Activated naive CD4-positive, alpha-beta T cell treated with Interleukin-2 at 50 U/mL for 16 hours (primary cell): ENCODE measurements at places on chromosomes 4 and X.

- no peak for DNase-seq
These were observed 39.0 kb downstream of the DGKK start for GRCh38 chrX:50431623-50432022.

DNA sequence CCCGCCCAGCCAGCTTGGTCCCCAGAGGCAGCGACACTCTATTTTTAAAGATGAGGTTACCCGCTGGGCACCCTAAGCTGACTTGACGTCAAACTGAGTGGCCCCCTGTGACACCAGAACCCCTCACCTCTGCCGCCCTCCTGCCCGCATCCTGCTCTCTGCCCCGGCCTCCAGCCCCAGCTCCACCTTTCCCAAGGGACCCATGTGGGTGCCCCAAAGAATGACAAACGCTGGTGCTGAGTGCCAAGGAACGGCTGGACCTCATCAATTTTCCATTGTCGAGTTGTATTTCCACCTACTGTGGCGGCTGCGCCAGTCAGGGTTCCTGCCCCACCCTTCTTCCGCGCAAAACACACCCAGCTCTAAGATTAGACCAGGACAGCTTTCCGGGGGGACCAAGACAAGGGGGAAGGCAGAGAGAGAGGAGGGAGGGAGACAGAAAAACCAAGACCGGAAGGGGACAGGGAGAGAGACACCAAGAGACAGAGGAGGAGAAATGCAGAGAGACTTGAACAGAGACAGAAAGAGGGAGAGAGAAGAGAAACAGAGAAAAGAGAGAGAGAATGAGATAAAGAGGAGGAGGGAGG, 2.0 kb downstream of the PRKX start:
- peak; percentile 16 for DNase-seq

DNA sequence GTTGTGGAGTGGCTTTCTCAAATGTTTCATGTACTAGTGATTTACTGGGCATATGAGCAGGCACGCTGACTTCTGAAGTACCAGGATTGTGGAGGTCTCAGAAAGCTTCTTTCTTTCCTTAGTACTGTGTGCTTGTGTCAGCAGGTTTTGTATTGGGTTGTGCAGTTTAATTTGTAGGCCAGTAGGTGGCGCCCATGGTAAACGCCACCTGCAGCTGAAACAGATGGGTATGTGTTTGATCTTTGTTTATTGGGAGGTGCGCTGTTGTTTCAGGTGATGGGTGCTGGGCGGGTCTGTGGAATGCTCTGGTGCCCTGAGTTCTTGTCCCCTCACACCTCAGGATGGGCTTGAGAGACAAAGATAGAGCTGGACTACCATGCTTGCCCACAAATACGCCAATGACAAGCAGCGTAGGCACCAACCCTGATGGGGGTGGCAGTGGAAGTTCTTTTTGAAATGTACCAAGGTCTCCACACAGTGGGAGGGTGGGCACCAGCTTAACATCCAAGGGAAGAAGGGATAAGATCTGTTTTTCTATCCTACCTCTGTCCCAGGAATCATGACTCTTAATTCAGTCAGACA, 141.5 kb downstream of the RPS6KA6 start:
- DNase-seq: no peak

DNA sequence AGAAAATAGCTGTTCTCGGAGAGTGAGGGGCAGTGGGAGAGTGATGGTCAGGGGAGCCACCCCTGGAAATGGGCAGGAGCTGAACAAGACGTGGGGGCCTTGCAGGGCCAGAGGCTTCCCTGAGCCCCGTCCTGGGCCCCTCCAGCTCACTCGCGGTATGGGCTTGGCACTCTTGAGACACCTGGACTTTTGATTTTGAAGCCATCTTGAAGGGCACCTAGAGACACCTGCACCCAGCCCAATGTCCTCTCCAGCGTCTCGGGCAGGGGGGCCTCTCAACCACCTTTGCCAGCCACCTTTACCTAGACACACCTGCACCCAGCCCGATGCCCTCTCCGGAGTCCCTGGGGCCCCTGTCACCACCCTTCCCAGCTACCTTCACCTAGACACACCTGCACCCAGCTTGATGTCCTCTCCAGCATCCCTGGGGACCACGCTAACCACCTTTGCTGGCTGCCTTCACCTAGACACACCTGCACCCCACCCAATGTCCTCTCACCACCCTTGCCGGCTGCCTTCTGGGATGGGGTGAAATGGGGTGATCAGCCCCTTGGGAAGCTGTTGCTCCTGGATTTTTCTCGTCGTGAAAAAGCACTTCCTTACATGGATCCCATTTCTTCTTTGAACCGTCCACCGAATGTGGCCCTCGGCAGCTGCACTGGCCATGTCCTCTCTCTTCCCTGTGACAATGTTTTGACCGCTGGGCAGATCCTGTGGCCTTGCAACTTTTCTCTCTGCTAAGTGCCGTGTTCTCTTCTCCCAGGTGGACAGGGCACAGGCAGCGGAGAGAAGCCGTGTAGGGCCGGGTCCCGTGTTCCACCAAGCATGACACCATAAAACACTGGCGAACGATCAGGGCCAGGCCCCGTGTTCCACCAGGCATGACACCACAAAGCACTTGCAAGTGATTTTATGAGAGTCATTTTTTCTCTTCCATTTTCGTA, 47.5 kb downstream of the CPZ start:
- no peak for DNase-seq

- no peak for DNase-seq
These were observed 35.5 kb upstream of the LAMP2 start for GRCh38 chrX:120504569-120504968.

DNA sequence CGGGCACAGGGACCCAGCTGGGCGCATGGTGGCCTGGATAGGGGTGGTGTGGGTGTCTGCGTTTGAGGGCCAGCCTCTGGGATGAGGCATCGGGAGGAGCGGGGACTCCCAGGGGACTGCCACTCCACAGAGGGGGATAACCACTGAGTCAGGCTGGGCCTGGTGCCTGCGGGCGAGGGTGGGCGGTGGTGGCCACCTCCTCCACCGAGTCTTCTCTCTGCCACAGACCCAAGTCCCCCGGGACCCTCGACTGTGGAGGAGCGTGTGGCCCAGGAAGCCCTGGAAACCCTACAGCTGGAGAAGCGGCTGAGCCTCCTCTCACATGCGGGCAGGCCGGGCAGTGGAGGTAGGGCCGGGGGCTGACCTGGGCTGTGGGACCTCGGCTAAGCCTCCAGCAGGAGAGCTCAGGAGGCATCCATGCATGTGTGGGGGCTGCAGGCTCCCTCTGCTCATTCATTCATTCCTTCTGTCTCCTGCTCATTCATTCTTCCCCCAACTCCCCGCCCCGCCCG, 26.4 kb downstream of the DOK7 start:
- DNase-seq: no peak

GRCh38 chr4:153266988-153267387, 62.7 kb downstream of the TRIM2 start:
- no peak for DNase-seq

DNA sequence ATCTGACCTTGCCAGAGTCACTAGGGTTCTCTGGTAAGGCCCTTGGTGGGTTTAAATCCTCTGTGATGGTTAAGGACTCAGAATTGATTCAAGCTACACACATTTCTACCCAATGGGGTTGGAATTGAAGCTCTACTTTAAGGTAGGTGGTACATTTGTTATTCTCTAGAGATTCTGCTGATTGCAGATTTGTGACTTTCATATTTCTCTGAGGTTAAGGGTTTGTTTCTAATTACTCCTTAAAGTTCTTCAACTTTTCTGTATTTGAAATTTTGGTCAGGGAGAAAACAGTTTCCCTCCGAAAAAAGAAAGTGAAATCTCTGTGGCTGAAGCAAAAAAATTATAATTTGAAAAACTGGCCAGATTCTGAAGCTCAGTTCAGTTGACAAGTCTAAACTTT, 25.8 kb upstream of the USP46 start:
- no peak for DNase-seq

- no peak for DNase-seq
These were observed 2.4 kb upstream of the TBL1X start for GRCh38 chrX:9462456-9462855.

- no peak for DNase-seq
These were observed 309.7 kb downstream of the PACRGL start for GRCh38 chr4:21009956-21010355.

- no peak for DNase-seq
These were observed 137.7 kb upstream of the ZIC3 start for GRCh38 chrX:137428221-137428661.

GRCh38 chrX:120999413-120999812, 13.9 kb upstream of the CT47A1 start:
- DNase-seq: no peak

GRCh38 chr4:38242101-38242500, 281.9 kb downstream of the PTTG2 start:
- no peak for DNase-seq

DNA sequence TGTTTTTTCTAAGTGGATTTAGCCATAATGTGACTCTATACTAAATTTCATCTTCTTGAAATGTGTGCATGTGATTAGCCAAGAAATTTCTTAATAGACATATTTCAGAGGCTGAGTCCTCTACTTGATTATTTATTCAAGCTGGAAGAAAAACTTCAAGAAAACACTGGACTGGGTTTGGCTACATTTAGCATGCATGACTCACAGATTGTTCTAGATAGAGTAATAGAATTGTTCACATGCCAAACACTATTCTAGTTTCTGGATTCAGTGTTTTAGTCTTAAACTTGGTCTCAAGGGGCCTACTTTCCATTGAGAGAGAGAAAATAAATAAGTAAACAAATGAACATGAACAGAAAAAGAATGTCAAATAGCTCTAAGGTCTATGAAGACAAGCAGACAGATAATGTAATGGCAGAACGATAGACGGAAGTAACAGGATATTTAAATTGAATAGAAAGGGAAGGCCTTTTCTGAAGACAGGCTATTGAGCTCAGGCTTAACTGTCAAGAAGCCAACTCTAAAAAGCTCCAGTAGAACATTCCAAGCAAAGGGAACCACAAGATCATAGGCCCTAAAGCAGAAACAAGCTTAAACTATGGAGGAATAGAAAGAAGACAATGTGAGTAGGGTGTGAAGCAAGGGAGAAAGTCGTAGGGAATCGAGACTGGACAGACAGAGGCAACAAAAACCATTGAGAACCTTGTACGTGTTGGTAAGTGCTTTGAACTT, 104.6 kb downstream of the TMEM144 start:
- DNase-seq: no peak

DNA sequence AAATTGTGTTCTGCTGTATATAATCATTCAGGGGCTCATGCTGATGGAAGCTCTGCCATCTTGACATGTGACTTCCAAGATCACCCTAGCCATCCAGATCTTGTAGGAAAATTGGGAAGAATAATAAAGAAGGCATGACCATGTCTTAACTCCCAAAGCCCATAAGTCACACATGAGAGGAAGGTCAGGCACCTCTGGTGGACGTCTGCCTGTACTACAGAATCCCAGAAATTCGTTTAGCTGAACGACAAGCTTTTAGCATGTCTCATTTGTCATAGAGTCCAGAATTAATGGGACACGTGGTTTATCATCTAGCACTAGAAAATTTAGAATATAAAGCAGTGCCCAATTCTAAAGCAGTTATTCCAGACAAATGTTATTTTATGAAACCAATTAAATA, 212.7 kb downstream of the CENPC start:
- no peak for DNase-seq

- no peak for DNase-seq
These were observed 176.4 kb downstream of the PTTG2 start for GRCh38 chr4:38136604-38137003.

DNA sequence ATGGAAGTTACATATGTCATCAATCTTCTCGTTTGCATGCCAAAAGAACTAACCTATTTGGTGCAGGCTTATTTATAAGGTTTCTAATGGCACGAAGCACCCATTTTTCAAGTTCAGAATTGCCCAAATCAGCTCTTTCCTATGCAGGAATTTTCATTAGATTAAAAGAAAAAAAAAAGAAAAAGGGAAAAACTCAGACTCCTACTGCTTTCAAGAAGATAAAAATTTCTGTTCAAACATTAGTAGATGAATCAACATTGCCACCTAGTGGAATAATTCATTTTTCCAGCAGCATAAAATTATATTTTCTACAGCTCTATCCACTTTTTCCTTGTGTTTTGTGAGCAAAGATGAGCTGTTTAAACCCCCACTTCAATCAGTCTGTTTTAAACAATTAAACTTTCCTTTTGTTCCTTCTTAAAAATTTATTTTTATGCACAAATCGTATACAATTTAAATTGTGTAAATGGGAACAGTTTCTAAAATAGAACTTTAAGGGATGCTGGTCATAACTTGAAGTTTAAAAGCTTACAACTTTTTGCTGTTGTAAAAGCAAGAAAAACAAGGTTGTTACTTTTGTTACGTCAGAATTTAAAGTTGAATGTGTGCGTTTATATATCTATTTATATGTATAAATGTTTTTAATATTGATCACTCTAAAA, 309.9 kb downstream of the ARAP2 start:
- no peak for DNase-seq

- no peak for DNase-seq
These were observed 217.0 kb upstream of the FAT4 start for GRCh38 chr4:125097729-125098128.

DNA sequence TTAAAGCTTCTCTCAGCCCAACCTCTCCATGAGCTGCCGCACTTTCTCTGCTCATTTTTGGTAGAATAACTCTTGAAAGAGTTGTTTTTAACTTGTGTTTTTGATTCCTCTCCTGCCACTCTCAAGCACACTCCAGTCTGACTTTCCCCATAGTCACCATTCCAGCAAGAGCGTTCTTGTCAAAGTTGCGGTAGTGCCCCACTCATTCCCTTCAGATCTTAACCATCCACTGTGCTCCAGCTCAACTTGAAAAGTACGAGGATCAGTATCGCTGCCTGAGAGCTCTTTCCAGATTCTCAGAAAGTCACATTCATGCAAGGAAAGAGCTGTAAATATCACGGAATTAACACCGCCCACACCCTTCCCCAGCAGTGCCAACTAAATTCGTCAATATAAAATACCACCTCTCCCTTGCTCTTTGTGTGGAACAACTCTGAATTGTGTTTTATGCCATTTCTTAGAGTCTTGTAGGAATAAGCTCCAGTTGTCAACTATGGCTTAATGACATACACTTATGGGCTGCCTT, 59.7 kb upstream of the IL15 start:
- DNase-seq: no peak

DNA sequence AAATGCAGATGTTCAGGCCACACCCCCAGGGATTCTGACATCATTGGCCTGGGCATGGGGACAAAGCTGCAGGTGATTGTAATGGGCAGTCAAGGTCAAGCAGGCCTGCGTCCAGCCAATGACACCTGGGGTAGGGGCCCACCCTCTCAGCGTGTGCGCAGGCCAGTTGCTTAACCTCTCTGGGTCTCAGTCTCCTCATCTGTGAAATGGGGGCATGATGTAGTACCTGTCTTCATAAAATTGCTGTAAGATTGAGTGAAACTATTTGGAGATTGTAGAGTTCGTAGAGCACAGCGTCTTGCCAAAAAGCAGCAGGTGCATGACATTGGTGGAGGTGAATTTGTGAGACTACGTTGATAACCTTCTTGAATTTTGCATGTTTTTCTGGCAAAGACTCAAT, 21.2 kb downstream of the RS1 start:
- DNase-seq: no peak

- DNase-seq: peak; percentile 18
These were observed 731 bp downstream of the BRWD3 start for GRCh38 chrX:80808881-80809411.
